Esophagus squamous epithelium (tissue), 5 donors: ENCODE measurements at places on chromosomes 11 and 22.

- no peak for DNase-seq
Observed at GRCh38 chr11:48307760-48308386, 1.9 kb downstream of the OR4S1 start.

DNA sequence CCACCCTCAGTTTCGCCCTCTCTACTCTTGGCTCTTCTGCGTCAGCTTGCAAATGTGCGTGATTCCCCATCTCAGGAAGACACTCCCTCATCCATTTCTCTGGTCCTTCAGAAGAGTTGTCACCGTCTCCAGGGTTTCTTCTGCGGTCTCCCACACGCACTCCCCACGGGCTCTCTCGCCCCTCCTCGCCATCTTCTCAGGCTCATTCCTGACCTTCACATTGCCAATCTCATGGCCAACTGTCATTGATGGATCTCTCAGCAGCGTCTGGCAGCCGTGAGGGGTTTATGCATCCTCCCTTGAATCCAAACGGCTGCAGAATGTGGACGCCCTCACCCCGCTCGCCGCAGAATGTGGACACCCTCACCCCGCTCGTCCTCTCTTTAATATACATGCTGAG is 10.5 kb downstream of the SYNGR1 start:
- no peak for DNase-seq

GRCh38 chr22:35315855-35316745 is 16.4 kb downstream of the TOM1 start:
- DNase-seq: no peak

DNA sequence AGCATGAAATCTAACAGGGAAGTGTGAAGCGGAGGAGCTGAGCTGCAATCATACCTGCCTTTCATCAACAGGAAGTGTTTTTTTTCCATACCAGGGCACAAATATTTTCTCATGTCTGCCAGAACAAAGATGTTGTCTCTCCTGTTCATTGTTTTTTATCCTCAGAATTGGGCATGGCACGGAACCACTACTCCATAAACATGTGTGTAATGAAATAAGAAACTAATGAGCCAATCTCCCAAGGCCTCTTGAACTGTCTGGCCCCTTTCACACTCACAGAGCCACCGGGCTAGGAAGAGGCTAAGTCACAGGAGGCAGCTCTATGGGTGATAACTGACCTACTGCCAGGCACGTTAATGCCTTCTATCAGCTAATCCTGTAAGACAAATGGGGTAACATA is 124.4 kb downstream of the ETS1 start:
- no peak for DNase-seq

DNA sequence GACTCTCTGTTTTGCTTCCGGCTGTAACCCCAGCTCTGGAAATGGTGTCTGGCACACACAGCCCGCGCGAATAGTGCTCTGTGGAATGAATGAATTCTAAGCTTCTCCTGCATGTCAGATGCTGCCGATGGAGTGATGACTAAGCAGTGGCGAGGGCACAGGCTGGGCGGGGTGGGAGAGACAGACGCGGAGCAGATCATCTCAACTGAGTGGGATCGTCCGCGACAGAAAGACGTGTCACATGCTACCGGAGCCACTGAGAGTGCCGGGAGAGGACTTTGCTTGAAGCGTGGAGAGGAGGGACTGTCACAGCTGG is 334.5 kb downstream of the CTTN start:
- no peak for DNase-seq

DNA sequence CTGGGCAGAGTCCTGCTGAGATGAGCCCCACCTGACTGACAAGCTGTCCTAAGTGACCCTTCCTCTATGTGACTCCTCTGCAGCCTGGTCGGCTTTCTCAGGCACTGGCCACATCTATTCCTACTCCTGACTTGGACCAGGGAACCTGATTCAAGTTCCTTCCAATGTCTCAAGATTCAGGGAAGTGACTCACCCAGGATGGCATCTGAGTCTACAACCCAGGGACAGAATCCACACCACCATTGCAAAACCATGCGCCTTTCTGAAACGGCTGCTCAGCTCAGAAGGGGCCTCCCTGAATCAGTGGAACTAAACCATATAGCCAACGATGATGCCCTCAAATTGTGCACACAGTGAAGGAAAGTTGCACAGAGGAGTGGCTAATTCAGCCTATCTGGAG is 63.9 kb upstream of the CSNK2A3 start:
- DNase-seq: no peak

- DNase-seq: no peak
Observed at GRCh38 chr22:24164940-24165339, 16.3 kb upstream of the SUSD2 start.

DNA sequence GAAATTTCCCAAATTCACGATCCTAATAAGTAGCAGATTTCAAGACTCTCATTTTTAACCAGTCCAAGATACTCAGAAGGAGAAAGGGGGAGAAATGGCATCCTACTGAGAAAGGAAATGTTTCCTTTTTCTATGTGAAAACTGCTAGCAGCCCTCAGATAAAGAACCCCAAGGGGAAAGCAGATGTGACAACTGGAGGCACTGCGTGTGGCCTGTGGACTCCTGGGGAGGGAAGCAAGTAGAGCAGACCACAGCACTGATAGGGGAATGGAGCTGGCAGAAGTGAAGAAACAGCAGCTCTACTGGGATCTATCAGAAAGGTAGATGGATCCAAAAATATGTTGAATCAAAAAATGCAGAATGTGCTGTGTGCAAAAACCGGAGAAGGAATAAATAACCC is 239.7 kb upstream of the API5 start:
- no peak for DNase-seq

DNA sequence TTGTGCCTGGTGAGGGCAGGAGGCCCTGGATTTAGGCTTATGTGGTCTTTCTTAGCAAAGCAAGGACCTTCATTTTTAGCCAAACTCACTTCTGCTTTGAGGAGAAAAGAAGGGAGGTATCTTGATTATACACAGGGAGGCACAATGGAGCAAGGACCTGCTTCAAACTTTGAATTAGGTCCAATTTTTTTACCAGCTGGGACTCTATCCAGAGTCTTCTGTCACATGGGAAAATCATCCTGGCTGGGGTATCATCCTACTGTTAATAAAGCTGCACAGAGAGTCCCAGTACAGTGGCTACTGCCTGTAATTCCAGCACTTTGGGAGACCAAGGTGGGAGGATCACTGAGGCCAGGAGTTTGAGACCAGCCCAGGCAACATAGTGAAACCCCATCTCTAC is 87.8 kb downstream of the CWC15 start:
- DNase-seq: no peak

- no peak for DNase-seq
Observed at GRCh38 chr11:67282155-67282875, 6.8 kb upstream of the ANKRD13D start.

DNA sequence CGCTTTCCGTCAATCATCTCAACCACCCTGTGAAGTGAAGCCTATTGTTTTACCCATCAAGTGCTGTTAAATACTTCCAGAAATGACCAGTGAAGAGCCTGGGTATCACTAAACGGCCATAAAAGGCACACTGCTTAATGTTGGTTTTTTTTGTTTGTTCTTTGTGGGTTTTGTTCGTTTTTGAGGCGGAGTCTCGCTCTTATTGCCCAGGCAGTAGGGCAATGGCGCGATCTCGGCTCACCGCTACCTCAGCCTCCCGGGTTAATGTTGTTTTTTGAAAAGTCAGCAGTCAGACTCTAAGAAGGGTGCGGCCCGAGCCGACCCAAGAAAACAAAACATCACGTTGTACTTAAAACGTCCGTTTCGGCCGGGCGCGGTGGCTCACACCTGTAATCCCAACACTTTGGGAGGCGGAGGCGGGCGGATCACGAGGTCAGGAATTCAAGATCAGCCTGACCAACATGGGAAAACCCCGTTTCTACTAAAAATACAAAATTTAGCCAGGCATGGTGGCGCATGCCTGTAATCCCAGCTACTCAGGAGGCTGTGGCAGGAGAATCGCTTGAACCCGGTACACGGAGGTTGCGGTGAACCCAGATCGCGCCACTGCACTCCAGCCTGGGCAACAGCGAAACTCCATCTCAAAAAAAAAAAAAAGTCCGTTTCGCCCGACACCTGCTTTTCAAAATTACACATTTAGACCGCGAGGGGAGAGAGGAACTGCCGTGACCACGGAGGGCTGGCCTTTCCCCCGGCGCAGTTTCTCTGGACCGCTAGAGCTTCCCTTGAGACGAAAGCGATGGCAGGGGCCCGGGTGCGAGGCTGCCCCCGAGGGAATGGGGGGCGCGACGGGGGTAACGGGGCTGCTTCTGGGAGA is 714 bp downstream of the CD59 start:
- DNase-seq: no peak

DNA sequence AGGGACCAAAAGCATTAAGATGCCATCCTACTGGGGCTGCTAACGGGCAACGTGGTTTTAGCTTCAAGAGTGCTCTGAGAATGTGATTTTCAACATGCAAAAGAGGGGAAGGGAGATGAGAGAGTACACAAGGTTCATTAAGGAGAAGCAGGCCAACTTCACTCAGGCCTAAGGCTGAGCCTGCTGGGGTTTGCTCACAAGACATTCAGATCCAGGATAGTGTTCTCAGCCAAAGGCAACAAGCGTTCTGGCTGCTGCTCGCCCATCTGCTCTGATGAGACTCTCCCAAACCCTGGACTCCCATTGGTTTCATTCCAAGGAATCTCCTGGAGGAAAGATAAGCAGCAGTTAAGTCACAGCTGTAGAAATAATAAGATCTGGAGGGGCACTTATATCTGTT is 23.6 kb upstream of the UPB1 start:
- DNase-seq: no peak

DNA sequence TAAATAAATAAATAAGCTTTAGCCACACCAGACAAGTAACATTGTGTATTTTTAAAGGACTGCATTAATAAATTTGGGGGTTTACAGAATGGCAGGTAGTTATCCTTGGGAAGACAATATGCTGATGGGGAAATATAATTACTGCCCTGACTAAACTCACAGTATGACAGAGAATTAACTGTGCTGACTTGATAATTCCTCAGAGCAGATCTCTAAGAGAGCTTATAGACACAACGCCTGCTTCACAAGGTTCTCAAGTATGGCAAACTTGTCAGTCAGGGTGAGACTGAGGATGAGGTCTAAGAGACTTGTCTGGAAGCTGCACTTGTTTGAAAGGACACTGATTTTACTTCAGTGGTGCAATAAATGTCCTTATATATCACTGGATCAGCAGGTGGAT is 3.3 kb downstream of the OR51B4 start:
- no peak for DNase-seq

GRCh38 chr11:64003807-64004589 is 17.8 kb downstream of the OTUB1 start:
- no peak for DNase-seq

DNA sequence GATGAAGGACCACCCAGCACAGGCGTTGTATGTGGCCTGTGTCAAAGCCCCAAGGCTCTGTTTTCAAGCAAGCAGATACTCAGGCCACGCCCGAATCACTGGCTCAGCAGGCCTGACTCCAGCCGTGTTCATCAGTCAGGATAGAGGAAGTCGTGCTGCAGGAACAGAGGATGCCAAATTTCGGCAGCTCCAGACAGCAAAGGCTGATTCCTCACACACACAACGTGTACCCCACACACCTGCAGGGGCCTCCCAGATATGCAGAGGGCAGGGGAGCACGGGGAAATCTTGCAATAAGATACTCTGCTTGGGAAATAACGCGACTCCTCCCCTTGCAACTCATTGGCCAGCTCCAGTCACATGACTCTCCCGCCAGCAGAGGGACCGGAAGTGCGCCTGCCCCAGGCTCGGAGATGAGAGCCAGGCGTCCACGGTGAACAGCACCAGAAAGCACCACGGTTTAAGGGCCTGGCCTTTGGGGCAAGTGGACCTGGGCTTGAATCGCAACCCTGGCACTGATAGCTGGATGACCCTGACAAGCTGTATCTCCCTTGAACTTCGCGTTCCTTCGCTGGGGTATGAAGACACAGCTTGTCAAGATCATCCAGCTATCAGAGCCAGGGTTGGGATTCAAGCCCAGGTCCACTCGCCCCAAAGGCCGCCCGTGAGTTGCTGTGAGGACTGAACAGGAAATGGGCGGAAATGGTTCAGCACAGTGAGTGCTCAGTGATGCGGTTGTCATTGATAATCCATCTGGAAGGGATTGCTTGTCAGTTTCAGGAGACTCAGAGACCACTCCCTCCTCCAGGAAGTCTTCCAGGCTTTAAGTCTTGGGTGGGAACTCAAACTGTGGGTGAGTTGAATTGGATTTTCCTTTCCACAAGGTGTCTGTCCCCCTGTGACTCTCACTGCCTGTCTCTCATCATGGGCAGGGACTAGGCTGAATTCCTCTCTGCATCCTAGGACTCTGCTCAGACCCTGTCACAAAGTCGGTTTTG is 88.5 kb downstream of the MYEOV start:
- no peak for DNase-seq

DNA sequence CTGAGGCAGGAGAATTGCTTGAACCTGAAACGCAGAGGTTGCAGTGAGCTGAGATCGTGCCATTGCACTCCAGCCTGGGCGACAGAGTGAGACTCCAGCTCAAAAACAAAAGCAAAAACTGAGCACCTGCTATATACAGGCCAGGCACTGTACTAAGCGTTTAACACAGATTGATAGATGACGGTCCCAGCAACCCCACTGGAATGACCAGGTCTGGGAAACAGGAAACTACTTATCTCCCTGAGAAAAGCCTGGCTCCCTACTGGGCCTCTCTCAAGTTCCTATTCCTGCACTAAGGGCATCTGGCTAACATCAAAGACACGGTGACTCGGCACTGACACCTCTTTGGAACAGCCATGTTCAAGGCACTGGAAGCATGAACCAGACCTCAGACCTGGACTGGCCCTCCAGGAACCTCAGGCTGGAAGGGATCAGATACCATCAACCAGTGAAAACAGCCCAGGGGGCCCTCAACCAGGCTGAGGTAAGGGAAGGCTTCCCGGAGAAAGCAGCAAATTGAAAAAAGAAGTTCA is 16.6 kb downstream of the ARAP1 start:
- no peak for DNase-seq

GRCh38 chr22:35632935-35633334 is 15.3 kb upstream of the APOL6 start:
- no peak for DNase-seq

GRCh38 chr11:2741377-2742131 is 41.8 kb upstream of the KCNQ1OT1 start:
- no peak for DNase-seq

- DNase-seq: no peak
Observed at GRCh38 chr11:15807827-15808226, 548.5 kb downstream of the SOX6 start.

GRCh38 chr11:115884800-115885534 is 380.8 kb upstream of the CADM1 start:
- no peak for DNase-seq

GRCh38 chr11:128862406-128862805 is 4.7 kb downstream of the KCNJ1 start:
- no peak for DNase-seq

- DNase-seq: no peak
Observed at GRCh38 chr11:128684549-128685401, 9.1 kb upstream of the FLI1 start.

- no peak for DNase-seq
Observed at GRCh38 chr11:134575504-134576230, 163.6 kb upstream of the B3GAT1 start.
